ENCODE measurements at places on chromosomes 6 and 20. TPM values are rescaled to one million over a fixed set of nuclear protein-coding genes. Genes with fewer than 3 reads are reported as not detected.

Gene ABHD12
- total RNA-seq, result 13.4 TPM

Gene C20orf204
- 6.1 TPM for total RNA-seq

Gene GPR6
- total RNA-seq, result not detected

Gene VNN1
- not detected for total RNA-seq

Gene MEP1A
- total RNA-seq, result not detected
